GM18507 (cell line): ENCODE measurements at places on chromosomes 16 and 17.

GRCh38 chr17:67911059-67911782 lies 85.0 kb downstream of the C17orf58 start:
- DNase-seq = no peak

DNA sequence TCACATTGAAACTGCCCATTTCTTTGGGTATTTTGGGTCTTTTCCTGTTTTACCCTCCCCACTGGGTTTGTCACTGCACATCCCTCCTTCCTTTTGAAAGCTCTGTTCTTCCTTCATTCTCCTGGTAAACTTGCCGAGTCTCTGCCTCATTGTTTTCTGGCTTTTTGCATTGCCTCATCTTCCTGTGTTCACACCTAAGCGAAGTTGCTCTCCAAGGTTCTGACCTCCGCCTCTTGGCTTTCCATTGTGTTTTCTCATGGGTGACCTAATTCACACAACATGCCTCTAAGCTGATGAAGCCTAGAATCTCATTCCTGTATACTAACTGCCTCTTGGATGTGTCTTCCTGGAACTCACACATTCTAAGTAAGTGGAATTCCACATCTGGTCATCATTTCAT lies 1096.1 kb upstream of the EEF2KMT start:
- no peak for DNase-seq

DNA sequence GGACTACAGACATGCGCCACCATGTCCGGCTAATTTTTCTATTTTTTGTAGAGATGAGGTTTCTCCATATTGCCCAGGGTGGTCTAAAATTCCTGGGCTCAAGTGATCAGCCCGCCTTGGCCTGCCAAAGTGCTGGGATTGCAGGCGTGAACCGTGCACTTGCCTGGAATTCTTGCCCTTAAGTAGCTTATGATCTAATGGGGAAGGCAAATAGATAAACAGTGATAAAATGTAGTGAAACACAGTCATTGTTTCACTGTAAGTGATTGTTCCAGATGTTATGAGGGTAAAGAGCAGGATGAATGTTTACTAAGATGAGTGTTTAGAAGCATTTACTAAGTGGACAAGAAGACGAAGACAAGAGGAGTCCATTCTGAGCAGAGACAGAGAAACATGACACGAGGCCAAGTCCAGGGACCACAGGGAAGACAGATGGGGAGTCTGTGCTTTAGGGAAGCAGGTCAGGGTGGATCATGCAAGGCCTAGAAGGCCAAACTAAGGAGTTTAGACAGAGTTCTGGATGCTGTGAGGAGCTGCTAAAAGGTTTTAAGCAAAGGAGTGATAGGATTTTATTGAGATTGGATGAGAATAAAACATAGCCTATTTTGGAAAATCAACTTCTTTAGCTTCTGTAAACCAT lies 36.9 kb downstream of the YPEL2 start:
- no peak for DNase-seq

- DNase-seq = peak; percentile 54
Measured at GRCh38 chr17:57629470-57629869, 115.6 kb downstream of the CCDC182 start.

DNA sequence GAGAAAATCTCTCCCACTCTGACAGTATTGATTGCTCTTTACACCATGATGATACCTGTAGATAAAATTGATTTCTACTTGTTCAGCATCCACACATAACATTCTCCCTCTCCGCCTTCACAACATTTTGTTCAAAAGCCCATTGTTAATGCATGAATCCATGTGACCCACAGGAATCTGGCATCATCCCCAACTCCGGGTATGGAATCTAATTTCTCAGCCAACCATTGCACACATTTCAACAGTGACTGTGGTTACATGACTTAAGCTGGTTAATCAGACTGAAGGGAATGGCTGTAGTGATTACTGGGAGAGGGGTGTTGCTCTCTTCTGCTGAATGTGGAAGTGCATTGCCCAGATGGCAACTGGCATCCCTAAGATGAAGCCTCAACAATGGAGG lies 161.4 kb upstream of the C16orf82 start:
- DNase-seq = no peak

GRCh38 chr16:27169511-27170071 lies 33.7 kb upstream of the KDM8 start:
- DNase-seq = no peak

- DNase-seq = no peak
Measured at GRCh38 chr17:43917348-43918025, 10.2 kb upstream of the MPP2 start.

DNA sequence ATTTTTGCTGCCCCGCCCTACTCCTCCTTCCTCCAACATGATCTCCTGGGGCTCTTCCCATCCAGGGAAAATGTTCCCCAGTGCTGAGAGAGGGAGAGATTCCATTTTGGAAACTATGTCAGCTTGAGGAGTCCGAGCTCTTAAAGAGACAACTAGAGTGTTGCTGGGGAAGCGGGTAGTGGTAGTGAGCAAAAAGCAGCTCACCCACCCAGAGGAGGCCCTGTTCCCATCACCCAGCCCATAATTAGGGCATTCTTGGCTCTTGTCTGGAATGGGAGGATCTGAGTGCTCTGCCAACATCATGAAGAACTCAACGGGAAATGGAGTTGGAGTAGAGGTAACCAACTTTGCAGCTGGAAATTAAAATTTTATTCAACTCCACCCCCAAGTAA lies 9.1 kb upstream of the MSL1 start:
- no peak for DNase-seq
